Activated T-helper 9 cell treated with anti-CD3 and anti-CD28 coated beads, Interleukin-2, amount 50 U/mL, for 16 hours (primary cell): ENCODE measurements at places on chromosomes 1 and 21.

DNA sequence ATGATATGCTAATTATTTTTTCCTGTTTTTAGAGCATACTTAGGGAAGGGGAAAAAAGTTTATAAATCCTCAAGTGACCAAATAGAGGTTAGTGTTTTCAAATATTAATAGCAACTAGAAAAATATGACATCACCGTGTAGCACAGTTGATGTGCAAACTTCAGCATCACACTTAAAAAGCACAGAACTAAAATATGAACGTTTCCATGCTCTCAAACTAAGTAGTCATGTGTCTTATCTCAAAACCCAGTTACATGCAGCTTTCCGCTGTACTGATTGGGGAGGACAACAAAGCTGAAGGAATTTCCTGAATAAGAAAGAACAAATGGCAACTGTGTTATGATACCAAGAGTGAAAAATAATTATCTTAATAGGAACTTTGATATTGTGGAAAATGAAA, 903.7 kb downstream of the ADGRL2 start:
- no peak for DNase-seq

DNA sequence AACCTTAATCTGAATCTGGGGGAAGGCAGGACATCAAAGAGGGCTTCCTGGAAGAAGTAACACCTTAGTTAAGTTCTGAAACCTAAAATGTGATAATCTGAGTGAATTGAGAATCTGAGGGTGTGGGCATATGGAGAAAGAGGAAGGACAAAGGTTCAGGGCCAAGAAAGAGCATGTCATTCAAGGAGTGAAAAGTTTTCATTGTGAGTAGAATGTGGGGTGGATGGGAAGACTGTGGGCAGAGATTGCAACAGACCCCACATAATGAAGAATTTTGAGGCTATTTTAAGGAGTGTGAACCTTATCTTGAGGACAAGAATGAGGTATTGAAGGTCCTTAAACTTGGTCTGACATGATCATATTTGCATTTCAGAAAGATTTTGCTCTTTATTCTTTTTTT, 227.2 kb downstream of the PTGER3 start:
- DNase-seq = no peak

GRCh38 chr1:3599286-3599811, 12.0 kb downstream of the MEGF6 start:
- no peak for DNase-seq

DNA sequence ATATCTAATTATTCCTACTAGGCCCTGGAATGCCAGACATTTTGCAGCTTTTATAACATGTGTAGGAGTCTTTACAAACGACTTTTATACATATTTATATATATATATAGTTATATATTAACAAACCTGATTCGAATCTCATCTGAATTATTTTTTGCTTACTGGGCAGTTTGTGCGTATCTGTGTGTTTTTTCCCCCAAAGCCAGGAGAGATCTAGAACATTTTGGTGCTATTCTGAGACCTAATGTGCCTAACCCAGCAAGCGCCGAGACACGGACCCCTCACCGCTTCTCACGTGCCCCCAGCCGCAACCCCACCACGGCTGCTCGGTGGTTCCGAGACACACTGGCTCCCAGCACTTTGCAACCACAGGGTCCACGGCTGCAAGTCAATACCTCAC, 54.8 kb downstream of the CASZ1 start:
- no peak for DNase-seq

DNA sequence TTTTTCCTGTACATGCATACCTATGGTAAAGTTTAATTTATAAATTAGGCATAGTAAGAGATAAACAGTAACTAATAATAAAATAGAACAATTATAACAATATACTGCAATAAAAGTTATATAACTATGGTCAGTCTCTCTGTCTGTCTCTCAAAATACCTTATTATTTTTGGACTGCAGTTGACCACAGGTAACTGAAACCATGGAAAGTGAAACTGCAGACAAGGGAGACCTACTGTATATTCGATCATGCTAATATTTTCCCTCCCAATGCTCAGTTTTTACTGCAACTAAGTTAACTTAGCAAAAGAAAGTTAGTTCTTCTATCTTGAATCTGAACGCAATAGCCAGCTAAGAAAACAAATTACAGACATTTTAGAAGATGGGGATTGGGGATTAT, 12.3 kb upstream of the DHX9 start:
- no peak for DNase-seq

- no peak for DNase-seq
Measured at GRCh38 chr1:186189156-186189555, 185.9 kb downstream of the TPR start.

DNA sequence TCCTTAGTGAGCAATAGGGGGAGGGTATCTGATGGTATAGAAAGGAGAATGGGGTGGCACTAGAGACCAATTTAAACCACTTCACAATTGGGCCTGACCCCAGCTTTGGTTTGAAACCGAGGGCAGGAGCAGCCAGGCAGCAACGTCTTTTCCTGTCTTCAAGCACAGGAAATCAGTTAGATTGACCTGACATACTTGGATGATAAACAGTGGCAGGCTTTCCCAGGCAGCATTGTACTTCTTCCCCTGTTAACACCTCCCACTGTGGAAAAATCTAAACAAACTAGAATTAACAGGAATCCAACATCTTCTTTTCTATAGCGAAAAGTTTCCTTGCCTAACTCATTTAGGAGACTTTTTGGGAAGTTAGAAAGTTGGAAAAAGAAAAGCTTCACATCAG, 40.6 kb downstream of the SELL start:
- no peak for DNase-seq

DNA sequence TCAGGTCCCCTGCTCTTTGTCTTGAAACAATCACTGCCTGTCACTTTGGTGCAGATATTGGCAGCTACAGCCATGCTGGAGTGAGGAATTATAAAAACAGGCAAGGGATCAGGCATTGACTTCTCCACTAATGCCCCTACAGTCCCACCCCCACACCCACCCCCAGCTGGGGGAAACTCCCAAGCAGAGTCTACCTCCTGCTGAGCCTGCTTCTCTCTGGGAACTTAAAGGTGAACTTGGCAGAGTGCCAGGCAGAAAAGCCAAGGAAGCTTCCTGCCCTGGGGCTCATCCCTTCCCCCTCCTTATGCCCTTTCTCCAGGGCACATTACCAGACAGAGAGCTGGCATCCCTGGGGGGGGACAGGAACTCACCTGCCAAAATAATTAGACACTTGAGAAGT, 6.7 kb downstream of the NCMAP start:
- no peak for DNase-seq

- no peak for DNase-seq
Measured at GRCh38 chr21:34800797-34801518, 132.2 kb downstream of the CLIC6 start.

- DNase-seq = no peak
Measured at GRCh38 chr1:109331113-109331512, 24.3 kb upstream of the MYBPHL start.

DNA sequence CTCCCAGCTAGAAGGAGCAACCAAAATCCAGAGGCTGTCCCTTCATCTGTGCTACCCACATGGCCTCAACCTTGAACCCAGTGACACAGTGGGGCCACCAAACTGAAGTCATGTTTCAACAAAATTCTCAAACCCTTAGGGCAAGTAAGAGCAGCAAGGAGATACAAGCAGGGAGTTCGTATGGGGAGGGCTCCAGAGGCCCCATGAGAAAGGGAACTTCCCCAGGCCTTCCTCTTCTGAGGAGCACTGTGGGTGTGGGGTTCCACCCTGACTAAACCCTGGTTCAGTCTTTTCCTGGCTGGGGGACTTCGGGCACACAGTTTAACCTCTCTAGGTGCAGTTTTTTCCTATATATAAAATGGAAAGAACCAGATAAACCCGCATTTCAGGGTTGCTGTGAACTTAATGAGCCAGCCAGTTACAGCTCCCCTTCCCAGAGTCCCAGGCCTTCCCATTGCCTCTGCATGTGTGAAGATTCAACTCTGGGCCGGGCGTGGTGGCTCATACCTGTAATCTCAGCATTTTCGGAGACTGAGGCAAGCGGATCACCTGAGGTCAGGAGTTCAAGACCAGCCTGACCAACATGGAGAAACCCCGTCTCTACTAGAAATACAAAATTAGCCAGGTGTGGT, 8.0 kb upstream of the THEMIS2 start:
- no peak for DNase-seq

GRCh38 chr21:34553151-34553952, 41.3 kb upstream of the KCNE1 start:
- no peak for DNase-seq

DNA sequence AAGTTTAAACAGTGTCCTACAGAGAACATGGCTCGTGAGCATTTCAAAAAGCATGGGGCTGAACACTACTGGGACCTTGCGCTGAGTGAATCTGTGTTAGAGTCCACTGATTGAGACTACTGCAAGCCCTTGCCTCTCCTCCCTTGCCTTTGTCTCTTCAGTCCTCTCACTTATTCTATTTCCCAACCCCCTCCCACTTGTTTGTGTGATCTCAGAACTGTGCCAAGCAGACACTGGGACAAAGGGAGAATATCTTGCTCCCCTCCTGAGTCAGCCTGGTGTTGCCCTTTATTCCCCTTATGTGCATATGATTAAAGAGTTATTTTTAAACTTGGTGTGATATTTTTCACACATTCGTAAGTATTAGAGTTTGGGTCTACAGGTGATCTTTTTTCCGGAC, 11.1 kb upstream of the RPRD2 start:
- no peak for DNase-seq

DNA sequence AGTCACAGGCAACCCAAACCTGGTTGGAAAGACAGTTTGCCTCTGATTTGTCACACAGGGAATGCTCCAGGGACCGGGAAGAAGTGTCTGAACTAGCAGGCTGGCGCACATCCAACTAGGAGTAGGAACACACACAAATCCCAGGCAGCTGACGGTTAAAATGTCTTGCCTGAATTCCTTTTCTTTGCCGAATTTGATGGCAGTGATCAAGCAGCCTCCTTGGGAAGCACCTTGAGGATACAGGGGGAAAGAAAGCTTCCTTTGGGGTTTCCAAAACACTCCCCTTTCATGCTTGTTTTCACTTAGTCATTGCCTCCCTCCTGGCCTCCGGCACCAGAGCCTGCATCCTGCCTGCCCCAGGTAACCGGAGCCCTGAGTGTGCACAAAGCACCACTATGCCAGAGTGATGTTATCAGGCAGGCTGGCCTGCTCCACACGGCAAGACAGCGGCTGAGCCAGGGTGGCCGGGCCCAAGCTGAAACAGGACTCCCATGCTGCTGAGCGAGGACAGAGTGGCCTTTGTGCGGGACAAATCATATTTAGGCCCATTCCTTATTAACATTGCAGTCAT, 193.8 kb downstream of the LMX1A start:
- DNase-seq = no peak

- no peak for DNase-seq
Measured at GRCh38 chr21:33488936-33489335, 2.6 kb downstream of the DNAJC28 start.

DNA sequence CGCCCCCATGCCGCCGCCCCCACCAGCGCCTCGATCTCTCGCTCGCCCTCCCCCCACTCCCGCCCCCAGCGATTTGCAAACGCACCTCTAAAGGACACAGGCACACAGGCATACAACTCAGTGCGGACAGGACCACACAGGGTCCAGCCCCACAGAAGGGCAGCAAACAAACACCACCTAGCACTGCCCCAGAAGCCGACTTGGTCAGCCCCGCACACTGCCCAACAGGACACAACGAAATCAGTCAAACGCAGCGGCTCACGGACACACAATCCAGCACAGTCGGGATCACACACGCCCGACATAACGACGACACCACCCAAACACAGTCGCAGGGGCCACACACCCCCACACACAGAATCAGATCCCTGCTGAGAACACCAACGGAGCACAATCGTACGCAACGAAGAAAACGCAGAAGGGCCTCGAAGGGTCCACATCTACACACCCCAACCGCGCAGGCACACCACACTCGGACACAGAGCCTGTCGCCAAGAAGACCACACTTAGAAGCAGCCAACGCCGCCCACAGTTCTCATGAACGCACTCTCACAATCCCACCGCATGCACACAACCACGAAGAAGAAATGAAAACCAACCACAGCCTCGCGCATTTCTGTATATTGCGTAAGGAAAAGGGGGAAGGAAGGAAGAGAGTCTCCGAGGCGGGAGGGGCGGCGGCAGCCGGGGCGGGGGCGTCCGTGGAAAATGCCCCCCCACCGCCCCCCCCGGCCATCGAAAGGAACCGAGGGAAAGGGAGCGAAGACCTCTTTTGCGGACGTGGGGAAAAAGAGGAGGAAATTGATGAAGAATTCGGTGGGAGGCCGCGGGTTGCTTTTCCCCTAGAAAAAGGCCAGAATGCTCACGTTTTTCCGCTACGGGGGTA, 481 bp downstream of the TAL1 start:
- DNase-seq = no peak

DNA sequence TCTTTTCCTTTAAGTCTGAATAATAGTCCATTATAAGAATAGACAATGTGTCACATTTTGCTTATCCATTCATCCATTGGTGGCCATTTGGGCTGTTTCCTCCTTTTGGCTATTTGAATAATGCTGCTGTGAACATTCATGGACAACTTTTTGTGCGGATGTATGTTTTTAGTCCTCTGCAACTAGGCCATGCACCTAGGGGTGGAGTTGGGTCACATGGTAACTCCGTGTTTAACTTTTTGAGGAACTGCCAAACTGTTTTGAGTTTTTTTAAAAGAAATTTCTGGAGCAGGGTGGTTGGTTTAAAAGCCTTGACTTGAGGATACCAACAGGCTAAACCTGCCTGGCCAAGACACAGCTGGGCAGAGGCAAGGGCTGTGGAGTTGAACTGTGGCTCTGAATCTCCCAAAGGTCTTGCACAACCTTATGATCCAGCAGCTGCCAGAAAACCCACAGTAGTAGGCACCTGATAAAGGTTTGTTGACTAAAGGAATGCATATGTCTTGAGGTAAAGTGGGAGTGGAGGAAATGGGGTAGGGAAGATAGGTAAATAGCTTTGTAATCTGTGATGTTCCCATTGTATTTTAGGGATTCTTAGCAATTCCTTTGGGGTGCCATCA, 5.6 kb upstream of the RPTN start:
- no peak for DNase-seq
